Left lobe of liver (tissue), 2 donors: ENCODE measurements at places on chromosomes 3 and 15.

DNA sequence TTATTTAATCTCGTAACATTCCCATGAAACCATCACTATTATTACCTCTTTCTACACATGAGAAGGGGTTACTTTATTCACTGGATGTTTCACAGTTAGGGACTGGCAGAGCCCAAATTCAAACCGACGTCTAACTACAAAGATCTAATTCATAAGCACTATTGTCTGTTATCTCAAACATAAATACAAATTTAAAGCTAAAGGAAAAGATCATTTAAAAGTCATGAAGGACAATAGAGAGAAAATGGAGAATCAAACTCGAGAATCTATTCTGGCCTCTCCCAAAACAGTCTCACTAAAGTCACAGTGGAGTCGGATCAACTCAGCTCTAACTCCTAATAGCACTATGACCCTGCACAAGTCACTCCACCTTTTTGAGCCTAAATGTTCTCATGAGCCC lies 287.7 kb downstream of the ZIC4 start:
- no peak for DNase-seq

- DNase-seq: no peak
Measured at GRCh38 chr3:14206548-14207177, 28.0 kb downstream of the LSM3 start.

DNA sequence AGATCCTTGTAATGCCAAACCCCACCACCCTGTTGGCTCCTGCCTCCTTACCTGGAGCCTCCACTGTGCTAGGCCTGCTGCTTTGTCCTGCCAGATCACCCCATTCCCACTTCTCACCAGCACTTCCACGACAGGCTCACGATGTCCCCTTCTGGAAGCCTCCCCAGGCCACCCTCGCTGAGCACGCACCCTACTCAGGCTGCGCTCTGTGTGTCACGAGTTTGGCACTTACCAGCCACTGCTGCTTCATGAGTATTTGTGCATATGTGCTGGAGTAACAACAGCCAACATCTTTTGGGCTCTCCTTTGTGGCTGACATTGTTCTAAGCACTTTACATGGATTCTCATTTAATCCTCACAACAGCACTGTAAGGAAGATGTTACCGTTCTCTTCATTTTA lies 58.1 kb downstream of the PDIA5 start:
- no peak for DNase-seq

DNA sequence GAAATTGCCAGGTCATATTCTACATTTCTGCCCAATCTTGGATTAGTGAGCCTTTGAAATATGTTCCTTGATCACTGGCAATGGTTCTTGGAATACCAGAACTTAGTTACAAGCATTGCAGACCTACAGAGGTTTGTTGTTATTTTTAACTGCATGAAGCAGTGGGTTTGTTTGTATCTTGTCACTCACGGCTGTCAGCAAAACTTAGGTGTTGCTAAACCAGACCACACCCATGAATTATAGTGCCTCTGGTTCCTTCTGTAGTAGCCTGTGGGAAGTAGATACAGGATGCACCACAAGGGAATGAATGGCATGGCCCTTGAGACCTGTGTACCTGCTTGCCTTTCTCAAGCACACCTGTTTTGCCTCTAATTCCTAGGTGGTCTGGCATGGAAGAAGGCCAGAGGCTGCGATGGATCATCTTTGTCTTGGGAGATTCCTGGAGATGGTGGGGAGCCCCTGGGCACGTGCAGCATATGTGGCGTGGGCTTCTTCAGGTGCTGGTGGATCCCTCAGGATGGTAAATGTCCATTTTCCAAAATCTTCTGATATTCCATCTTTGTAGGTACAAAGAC lies 138.8 kb downstream of the SNRPN start:
- peak; percentile 23 for DNase-seq

DNA sequence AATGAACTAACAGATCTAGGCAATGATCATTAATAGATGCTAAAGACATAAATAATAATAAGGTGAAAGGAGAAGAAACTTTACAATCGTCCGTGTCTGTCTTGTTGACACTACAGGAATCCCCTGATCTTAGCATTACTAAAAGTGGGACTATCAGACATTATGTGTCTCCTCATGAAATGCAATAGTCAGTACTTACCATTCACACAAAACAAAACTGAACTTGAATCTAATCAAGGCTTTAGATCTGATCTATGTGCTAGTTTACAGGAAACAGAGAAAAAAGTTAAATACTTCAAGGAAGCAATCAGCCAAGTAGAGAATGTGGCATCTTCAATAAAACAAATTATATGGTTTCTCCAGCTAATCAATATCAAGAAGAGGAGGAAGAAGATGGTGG lies 73.7 kb downstream of the PIK3CB start:
- no peak for DNase-seq

DNA sequence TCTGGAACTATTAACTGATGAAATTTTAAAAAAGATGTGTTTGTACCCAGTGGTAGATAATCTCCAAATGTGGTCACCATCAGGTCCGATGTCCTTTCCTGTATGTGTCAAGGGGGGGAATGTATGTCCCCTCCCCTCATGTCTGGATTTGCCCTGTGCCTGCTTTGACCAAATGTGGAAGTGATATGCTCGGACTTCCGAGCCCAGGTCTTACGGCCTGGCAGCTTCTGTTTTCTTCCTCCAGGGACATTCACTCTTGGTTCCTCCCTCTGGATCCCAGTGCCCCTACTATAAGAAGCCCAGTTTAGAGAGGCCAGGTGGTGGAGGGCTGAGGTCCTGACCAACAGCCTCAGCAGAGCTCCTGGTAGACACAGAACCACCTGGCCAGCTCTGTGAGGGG lies 75.5 kb downstream of the CCR1 start:
- no peak for DNase-seq

DNA sequence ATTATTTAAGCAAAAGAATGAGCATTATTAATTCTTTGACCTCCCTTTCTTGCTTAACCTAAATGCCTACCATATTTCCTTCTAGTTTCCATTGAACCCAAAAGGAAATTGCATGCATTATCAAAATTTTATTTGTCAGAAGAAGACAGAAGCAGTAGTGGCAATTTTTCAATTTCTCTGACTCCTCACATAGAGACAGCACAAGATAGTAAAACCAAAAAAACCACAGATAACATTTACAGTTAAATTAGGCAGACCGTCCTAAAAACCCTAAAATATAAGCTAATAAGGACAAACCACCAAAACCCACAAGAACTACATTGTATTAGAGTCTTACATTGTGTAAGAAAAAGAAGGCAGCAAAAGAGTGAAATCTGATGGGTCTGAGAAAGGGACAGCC lies 27.1 kb downstream of the GOLGB1 start:
- DNase-seq: no peak

- DNase-seq: no peak
Measured at GRCh38 chr3:9746330-9746729, 3.4 kb upstream of the OGG1 start.

DNA sequence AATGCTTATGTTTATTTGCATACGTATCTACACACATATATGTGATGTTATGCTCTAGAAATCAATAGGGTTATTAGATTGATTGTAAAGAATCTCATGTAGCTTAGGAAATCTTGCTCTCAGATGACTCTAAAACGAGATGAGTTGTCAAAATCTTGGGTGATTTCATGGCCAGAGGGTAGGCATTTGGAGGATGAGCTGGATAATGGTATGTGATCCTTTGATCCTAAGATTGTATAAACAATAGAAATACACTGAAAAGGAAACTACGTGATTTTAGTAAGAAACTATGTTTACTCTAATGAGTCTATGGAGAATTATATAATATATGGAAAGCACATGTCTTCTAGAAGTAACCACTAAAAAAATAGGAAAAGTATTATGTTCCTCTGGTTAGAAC lies 676.6 kb downstream of the NSUN3 start:
- no peak for DNase-seq
